Fibroblast of lung (primary cell): ENCODE measurements at places on chromosomes 7 and 10. TPM values are rescaled to one million over a fixed set of nuclear protein-coding genes. Genes with fewer than 3 reads are reported as not detected.

Gene CPA4
- 6.4 and 20.0 TPM in 2 replicates for total RNA-seq

Gene CREB3L2
- 12.6 and 39.3 TPM in 2 replicates for total RNA-seq

Gene CALML3
- not detected in 2 replicates for total RNA-seq

Gene HOXA5
- total RNA-seq: 18.3 and 22.1 TPM in 2 replicates

Gene FXYD4
- not detected in 2 replicates for total RNA-seq

Gene TBC1D12
- 11.6 and 13.9 TPM in 2 replicates for total RNA-seq

Gene CPA1
- total RNA-seq: under 0.01 TPM in 1 of 2 replicates, not detected in the other

Gene NODAL
- not detected in 2 replicates for total RNA-seq

Gene PTPRZ1
- not detected in 2 replicates for total RNA-seq

Gene C10orf62
- total RNA-seq: not detected in 2 replicates

Gene ZNF467
- 1.0 and 1.3 TPM in 2 replicates for total RNA-seq

Gene ZNF804B
- not detected in 2 replicates for total RNA-seq

Gene SORBS1
- total RNA-seq: 0.26 and 0.50 TPM in 2 replicates

Gene MYL10
- total RNA-seq: not detected in 2 replicates

Gene PTPN12
- total RNA-seq: 42.3 and 42.6 TPM in 2 replicates

Gene SND1
- 172 and 174 TPM in 2 replicates for total RNA-seq

Gene ANKRD1
- total RNA-seq: under 0.01 TPM in 1 of 2 replicates, not detected in the other

Gene VSTM4
- total RNA-seq: 4.4 and 8.1 TPM in 2 replicates

Gene TRPV5
- not detected in 2 replicates for total RNA-seq

Gene MOGAT3
- not detected in 2 replicates for total RNA-seq

Gene SAMD8
- total RNA-seq: 39.0 and 51.5 TPM in 2 replicates

Gene DKK1
- total RNA-seq: 54.4 and 80.6 TPM in 2 replicates

Gene PTF1A
- not detected in 2 replicates for total RNA-seq

Gene ARHGEF35
- 0.51 and 5.4 TPM in 2 replicates for total RNA-seq

Gene CCL24
- not detected in 2 replicates for total RNA-seq

Gene CLCN1
- total RNA-seq: under 0.01 TPM in 2 replicates

Gene ZPBP
- total RNA-seq: not detected in 2 replicates

Gene OR9A2
- total RNA-seq: not detected in 2 replicates

Gene CPXM2
- 9.8 and 48.1 TPM in 2 replicates for total RNA-seq

Gene ANXA8L1
- total RNA-seq: not detected in 2 replicates

Gene ANK3
- 0.50 and 1.3 TPM in 2 replicates for total RNA-seq

Gene RBP3
- not detected in 2 replicates for total RNA-seq

Gene CFAP70
- total RNA-seq: 1.0 and 1.3 TPM in 2 replicates

Gene HMX3
- total RNA-seq: not detected in 2 replicates

Gene PHKG1
- 0.77 and 1.3 TPM in 2 replicates for total RNA-seq

Gene FAM171A1
- 6.2 and 8.8 TPM in 2 replicates for total RNA-seq

Gene ZNF736
- total RNA-seq: 5.9 and 10.2 TPM in 2 replicates

Gene ZNF239
- 6.2 and 7.8 TPM in 2 replicates for total RNA-seq
